ENCODE measurements at places on chromosomes 7 and 10.

DNA sequence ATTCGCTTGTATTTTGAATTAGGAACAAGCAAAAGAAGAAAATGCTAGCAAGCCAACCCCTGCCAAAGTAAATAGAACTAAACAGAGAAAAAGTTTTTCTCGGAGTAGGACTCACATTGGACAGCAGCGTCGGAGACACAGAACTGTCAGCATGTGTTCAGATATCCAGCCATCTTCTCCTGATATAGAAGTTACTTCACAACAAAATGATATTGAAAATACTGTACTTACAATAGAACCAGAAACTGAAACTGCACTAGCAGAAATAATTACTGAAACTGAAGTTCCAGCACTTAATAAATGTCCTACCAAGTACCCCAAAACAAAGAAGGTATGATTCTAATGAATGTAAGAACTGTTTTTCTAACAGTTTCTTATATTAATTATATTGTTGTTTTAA is 87.9 kb downstream of the KMT2E start:
- DNase-seq: no peak

GRCh38 chr7:104538152-104538551 is 209.7 kb downstream of the LHFPL3 start:
- no peak for DNase-seq

DNA sequence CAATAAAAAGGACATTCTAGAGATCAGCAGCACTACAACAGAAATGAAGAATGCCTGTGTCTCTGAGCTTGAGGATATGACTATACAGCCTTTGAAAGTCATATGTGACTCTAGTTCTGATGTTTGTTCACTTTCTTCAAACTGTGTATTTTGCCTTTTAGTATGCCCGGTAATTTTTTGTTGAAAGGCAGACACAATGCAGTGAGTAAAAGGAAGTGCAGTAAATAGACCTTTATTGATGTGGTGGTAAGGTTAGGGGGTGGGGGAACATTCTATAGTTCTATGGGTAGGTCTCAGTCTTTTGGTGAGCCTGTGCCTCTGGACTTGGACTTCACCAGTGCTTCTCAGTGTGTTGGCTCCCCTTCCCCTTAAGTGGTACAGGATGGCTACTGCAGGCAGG is 143.5 kb upstream of the CDC14C start:
- DNase-seq: no peak

GRCh38 chr10:94230134-94230785 is 132.5 kb downstream of the NOC3L start:
- no peak for DNase-seq

- DNase-seq: no peak
These were observed 164.2 kb downstream of the RNLS start for GRCh38 chr10:88418871-88419270.

GRCh38 chr7:92612501-92612900 is 22.3 kb upstream of the FAM133B start:
- DNase-seq: no peak

DNA sequence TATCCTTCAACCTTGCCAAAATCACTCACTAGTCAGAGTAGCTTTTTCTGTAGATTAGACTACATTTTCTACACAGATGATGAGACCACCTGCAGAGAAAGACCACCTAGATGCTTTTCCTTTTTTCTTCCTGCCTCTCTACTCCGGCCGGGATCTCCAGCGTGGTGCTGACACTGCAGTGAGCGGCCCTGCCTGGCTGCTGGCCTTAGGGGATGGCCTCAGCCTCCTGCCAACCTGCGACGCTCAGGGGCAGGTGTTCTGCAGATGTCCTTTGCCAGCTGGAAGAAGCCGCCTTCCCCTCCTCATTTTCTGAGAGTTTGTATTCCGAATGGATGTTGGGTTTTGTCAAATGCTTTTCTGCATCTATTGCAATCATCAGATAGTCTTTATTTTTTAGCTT is 43.5 kb upstream of the NKX6-2 start:
- no peak for DNase-seq

DNA sequence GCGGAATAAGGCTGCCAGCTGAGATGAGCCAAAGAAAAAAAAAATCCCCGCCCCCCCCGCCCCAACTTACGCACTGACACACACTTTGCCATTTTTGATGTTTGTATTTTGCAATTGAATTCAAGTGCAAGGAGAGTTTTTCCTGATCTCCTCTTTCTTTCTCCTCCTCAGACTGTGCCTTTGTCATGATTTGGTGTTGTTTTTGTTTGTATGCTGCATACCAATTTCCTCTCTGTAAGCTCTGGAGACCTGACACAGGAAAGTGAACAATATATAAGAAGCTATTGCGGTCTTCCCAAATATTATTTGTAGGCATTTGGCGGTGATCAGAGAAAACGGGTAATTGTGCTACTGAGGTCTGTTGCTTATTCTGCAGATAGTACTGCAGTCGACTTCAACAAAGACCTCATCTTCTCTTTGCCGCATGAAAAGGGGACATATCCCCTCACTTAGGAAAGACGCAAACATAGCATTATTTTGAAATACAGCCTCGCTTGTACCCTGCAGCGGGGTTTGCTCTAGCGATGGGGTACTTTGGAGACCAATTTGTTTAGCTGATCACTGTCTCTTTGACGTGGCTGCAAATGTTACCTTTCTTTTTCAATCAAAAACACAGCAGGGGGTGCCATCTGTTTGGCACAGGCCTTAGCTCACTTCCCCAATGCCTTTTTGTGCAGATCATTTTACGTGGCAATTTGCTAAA is 206.6 kb downstream of the SKAP2 start:
- no peak for DNase-seq

DNA sequence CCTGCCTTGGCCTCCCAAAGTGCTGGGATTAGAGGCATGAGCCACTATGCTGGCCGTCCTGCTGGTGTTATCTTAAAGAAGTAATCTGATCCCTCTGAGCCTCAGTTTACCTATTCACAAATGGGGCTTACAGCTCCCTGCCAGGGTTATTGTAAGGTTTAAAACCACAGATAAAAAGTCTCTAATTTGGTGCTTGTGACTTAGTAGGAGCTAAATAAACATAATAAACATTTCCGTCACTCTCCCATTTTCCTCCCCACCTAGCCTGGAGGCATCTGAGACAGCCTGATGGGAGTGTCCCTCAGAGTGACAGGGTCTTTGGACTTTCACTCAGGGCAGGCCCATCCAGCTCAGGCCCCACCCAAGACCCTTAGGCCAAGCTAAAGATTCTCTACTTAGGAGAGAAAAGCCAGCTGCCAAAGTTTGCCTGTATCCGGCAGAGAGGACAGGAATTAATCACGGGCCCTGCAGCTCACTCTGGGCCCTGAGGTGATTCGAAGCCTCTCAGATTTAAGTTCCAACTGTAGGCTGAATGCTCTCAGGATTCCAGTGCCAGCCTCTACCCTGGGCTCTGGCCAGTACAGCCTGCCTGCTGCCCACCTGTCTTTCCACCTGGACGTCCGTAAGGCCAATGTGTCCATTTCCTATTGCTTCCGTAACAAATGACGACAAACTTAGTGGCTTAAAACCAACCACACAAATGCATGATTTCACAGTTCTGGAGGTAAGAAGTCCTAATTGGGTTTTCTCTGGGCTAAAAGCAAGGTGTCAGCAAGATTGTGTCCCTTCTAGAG is 21.8 kb upstream of the DUSP5 start:
- DNase-seq: no peak

DNA sequence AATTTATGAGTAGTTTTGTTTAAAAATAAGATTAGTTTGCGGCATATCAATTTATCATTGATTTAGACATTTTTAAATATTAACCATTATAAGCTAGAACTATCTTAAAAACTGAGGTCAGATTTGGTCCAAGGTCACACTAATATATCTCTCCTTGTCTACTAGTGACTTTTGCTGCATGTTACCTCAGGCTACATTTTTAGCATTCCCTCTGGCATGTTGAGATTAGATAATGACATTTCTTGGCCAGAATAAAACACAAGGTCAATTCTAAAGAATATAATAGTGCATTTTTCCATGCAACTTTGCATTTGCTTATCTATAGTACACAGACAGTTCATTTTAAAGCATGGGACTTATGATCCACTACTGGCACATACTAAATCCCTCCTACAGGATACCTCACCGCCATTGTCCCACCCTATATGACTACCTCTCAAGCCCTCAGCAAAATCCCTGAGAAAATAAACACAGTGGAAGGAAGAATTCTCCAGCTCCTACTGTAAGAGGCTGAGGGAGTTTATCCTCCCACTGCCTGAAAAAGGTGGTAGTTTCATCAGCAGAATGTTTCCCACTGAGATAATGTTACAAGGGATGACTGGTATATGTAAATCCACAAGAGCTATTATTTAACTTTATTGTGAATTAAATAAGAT is 816.4 kb downstream of the GRM8 start:
- DNase-seq: no peak

All from WTC11 (cell line).